Right renal pelvis (tissue), 4 donors: ENCODE measurements at places on chromosomes 7 and 10. TPM values are rescaled to one million over a fixed set of nuclear protein-coding genes. Genes with fewer than 3 reads are reported as not detected.

GRCh38 chr10:87546971-87547413, 42.3 kb downstream of the MINPP1 start:
- no peak for DNase-seq

DNA sequence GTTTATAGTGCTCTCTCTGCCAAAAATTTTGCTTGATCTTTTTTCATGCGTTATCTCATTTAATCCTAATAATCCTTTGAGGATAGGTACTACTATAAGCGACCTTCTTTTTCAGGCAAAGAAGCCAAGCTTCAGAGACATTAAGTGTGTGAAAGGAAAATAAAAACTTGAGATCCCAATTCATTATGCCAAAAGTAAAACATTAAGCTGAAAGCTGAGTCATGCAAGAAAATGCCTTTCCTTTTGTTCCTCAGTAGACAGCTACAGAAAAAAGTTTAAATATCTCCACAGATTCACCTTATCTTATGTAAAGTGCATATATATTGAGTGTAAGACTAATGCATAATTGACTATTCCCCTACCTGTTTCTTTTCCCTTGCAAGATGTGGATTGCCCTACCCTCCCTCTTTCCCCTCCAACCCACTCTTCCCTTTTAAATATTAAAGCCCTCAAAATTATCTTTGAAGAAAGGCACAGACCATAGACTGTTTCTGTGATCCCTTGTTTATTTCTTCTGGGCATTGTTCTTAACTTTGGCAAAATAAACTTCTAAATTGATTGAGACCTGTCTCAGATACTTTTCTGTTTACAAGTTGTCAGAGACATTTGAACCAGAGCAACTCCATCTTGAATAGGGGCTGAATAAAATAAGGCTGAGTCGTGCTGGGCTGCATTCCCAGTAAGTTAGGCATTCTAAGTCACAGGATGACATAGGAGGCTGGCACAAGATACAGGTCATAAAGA, 1139.9 kb upstream of the LRRN3 start:
- no peak for DNase-seq

DNA sequence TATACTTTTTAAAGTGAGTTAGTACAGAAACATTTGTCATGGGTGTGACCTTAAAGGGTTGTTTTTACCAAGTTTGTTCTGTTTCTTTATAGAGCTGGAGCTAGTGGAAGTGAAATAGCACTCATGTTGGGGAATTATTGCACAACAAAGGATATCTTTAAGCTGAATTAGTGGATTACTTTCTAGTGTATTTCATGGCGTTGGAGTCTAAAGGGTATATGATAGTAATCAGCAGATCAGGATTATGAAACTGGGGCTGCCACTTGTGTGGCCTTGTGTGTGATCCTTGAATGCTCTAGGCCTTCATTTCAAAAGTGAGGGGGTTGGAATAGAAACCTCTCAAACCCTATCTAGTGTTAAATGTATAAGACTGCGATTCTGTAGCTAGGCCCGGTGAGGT, 123.6 kb downstream of the LYZL1 start:
- DNase-seq: no peak

DNA sequence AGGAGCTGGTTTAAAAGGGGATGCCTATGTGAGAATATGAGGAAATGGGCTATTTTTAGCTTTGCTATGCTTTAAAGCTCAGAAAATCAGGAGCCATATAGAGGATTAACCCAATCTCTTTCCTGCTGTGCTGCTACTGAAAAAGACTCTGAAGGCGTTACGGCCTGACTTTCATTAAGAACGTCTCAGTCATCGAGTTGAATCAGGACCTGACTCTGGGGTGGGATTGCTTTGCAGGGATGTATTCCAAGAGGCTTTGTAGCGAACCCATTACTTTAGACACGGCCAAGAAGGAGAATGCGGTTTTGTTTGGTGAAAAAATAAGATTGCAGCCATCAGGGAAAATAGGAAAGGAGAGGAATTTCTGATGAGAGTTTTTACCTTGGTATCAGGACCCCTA, 426.9 kb downstream of the CCSER2 start:
- DNase-seq: no peak

Gene CALHM3
- 0.10 TPM for polyA plus RNA-seq

DNA sequence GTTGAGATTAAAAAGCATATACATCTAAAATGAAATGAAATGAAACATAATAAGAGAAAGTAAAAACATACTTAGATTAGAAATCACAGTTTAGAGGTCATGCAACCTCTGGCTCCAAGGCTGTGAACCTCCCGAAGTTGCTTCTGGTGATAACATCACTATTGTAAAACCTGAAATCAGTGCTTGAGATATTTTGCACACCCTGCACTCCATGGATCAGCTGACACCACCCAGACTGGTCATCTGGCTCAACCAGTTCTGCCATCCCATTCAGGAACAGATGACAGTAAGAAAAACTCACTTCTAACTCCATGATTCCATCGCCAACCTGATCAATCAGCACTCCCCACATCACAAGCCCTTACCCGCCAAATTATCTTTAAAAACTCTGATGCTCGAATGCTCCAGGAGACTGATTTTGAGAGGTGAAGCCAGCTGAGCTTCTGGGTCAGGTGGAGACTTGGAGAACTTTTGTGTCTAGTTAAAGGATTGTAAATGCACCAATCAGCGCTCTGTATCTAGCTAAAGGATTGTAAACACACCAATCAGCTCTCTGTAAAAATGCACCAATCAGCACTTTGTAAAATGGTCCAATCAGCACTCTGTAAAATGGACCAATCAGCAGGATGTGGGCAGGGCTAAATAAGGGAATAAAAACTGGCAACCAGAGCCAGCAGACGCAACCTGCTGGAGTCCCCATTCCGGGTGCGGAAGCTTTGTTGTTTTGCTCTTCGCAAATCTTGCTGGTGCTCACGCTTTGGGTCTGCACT, 162.6 kb upstream of the MAGI2 start:
- DNase-seq: no peak
